ENCODE measurements at places on chromosomes 1 and 21.
A peak's percentile ranks its signal among the peaks of the same experiment; 100 is the strongest.

DNA sequence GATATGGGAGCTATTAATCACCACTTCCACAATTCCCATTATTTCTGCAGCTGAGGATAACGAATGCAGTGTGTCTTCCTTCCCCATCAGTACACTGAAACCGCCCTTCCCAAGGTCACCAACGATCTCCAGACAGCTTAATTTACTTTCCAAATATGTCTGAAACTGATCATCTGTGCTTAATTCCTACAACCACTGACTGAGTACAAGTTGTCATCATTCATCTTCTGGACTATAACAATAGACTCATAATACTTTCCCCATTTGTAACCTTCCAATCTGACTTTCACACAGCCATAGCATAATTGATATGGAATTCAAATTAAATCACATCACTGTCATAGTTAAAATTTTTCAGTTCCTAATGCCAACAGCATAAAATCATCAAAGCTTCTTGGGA lies 17.4 kb downstream of the DNM3 start:
- no peak for DNase-seq

GRCh38 chr1:180230416-180230790 lies 339 bp downstream of the LHX4 start:
- peak; percentile 54 for DNase-seq

DNA sequence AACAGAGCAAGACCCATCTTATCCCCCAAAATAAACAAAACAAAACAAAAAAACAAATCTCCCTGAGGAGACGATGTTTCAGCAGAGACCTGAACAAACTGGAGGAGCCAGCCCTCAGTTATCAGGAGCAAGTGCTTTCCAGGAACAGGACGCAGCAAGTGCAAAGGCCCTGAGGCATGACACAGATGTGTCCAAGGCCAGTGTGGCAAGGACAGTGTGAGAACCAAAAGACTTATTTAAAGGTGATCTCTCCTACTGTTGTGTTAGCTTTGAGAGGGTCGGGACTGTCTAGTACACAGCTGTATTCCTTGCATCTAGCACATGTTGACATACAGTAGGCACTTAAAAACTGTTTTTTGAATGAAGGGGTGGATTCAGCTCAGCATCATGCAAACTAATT lies 48.0 kb downstream of the FOXD2 start:
- DNase-seq, result no peak

DNA sequence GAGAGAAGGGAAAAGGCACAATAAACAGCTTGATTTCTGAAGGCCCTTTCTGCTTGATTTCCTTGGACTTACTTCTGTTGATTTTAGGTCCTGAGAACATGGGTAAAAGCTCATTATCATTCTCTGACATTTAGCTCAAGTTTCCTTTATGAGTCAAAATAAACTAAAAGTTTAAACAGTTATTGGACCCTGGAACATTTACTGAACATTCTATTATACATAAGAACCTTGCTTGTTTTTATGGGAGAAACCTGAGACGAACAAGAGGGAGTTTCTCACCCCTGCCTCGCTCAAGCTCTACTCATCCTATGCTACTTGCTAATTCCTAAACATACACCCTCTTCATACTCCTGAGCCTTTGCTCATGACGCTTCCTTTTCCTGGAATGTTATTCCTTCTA lies 538.3 kb upstream of the PKN2 start:
- DNase-seq, result no peak

DNA sequence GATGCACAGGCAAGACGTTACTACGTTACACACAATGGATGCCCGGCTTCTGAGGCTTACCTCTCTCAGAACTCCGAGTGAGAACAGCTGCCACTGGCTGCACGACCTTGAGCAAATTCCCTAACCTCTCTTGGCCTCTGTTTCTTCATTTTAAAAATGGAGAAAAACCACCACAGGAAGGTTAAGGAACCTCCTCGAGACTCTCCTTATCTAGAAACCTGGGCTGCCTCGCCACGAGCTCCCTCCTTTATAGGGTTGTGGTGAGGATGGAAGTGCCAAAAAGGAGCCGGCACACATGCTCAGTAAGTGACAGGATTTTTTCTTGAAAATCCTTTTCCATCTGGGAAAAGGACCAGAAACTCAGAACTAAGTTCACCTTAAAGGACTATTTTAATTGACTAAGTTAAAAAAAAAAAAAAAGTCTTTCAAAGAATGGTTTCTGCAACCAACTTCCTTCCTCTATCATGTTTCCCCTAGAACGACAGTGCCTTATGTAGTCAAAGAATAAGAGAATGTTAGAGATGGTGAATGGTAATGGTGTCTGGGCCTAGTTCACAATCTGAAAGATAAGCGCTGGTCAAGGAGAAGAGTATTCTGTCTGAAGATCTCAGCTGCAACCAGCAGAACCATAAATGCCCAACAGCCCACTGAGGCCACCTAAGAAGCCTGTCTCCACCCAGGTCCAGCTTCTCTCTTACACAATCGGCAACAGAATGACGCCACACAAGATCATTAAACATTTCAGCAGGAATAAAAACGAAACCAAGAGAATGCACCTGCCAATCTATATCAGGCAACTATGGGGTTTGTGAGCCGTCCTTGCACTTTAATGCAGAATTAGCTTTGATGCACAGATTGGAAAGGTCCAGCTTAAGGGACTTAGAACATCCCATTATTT lies 64.9 kb downstream of the SLC45A1 start:
- no peak for DNase-seq

Measured in WTC11 (cell line).